ENCODE measurements at places on chromosomes 3 and 15.

- no peak for DNase-seq
These were observed 5.2 kb downstream of the SLC49A4 start for GRCh38 chr3:122800031-122800430.

DNA sequence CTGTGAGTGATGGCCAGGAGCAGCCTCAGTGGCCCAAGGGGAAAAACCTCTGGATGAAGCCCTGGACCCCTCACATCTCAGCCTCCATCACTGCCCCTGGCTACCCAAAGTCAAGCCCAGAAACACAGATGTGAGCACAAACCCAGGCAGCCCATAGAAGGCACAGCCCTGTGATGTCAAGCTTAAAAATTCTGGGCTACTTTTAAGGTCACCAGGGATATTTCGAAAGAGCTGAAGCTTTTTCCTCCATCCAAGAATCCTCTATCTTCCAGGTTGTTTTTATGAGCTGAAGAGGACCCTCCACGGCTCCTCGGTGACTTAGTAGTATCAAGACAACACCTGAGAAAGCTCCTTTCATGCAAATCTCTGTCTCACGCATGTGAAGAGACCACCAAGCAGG is 11.5 kb downstream of the LIPC start:
- DNase-seq: no peak

GRCh38 chr3:134373271-134374104 is 759 bp downstream of the AMOTL2 start:
- DNase-seq: peak; percentile 92

GRCh38 chr3:114376516-114377185 is 82.8 kb downstream of the TIGIT start:
- peak; percentile 29 for DNase-seq

- no peak for DNase-seq
These were observed 35.8 kb downstream of the MYO9A start for GRCh38 chr15:72082176-72082575.

- no peak for DNase-seq
These were observed 75.6 kb downstream of the BFSP2 start for GRCh38 chr3:133475245-133476010.

DNA sequence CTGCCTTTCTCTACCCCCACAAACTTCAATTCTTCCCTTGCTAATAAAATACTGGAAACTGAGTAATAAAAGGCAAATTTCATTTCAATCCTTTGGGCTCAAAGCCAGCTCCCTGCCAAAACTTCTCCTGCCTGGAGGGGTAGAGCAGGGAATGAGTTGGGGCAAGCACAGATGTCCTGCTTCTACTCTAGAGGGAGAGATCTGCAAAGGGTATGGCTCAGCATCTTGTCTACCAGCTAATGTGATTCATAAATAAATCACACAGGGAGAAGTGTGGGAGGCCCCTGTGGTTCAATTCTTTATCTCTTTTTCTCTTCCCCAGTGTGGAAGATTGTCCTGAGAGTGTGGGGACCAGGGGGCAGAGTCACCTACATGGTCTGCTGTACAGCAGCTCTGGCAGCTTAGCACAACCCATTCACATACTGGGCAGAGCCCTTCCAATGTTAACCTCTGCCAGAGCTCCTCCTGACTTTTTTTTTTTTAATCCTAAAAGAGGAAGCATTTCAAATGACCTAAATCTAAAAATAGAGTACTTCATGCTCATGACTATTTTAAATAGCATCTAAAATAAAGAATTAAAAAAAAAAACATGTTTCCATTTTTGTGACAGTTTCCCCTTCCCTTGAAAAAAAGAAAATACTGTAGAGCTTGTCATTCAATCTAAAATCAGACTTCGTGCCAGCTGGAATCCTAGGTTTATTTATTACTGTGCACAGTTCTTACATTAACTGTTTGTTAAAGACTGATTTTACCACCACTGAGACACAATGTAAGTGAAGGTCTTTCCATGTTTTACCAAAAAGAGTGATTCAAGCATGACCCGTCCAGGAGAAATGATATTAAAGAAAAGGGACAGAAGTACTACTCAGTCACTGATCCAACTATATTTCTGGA is 1083.7 kb upstream of the CFAP20DC start:
- DNase-seq: no peak

DNA sequence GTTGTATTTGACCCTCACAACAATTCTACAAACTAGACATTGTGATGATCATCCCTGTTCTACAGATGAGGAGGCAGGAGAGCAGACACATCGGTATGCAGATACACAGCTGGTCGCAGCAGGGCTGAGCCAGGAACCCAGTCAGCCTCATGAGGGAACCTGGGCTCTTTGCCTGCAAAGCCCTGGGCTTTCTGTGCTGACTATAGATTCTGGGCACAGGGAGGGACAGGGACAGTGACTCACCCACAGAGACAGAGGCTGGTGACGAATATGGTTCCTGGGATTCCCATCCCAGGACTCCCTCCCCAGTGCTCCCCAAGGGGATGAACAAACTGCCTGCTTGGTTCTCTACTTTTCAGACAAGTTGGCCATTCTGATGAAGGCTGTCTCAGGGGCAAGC is 3.8 kb upstream of the CAMP start:
- no peak for DNase-seq

DNA sequence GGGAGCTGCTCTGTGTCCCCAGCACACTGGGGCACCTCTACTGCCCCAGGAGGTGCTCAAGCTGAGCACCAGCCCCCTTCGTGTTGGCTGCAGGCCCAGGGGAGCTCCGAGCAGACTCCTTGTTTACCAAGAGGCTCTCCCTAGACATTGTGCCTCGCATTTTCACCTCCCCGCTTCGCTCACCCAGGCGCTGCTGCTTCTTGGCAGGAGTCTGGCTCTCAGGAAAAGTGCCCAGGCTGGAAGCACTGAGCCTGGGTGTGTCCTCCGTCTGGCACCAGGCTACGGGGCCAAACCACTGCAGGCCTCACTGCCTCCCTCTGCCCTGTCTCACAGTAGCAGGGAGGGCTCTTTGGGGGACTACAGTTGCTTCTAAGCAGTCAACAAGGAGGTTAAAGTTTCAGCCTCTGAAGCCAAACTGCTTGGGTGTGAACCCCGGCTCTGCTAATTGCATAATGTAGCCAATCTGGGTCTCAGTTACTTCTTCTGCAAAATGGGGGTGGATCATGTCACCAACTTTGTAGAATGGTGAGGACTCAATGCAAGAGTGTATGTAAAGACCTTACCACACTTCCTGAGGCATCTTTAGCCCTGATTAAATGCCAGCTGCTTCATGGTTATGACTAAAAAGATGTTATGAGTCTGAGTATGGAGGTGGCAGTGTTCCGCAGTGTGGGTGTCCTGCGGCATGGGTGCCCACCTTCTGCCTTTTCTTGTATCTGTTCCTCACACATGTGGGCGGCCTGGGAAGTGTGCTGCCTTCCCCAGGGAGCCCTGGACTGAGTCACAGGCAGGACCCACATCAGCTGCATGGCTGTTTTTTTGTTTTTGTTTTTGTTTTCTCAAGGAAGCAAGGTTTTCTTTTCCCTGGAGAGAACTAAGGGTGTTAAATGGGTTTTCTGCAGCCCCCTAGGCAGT is 88.9 kb downstream of the CLSTN2 start:
- DNase-seq: peak; percentile 14

DNA sequence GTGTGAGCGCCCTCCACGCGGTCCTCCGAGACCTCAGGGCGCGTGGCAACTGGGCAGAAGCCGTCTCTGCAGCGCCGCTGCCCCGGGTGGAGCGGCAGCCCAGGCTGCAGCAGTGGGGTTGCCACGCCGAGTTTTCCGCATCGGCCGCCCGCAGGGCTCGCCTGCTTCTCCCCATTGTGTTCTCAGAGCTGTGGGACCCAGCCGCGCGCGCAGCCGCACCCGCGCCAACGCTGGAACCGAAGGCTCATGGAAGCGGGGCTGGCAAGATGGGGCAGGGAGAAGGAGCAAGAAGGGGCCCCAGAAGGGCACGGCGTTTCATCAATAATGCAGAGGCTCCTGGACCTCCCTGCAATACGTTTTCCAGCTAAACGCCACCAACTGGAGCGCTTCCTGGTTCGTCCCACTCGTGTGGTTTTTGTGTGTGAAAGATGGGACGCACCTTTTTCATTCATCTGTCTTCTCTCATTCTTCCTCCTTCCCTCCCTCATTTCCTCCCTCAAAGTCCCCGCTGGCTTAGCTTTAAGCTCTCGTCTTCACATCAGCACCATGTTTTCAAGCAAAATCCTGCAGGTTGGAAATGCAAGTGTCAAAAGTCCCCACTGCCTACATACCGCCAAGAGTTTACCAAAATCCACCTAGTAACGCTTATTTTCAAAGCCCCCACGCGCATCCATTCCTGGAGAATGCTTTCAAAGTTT is 1.2 kb downstream of the ROBO1 start:
- DNase-seq: no peak

DNA sequence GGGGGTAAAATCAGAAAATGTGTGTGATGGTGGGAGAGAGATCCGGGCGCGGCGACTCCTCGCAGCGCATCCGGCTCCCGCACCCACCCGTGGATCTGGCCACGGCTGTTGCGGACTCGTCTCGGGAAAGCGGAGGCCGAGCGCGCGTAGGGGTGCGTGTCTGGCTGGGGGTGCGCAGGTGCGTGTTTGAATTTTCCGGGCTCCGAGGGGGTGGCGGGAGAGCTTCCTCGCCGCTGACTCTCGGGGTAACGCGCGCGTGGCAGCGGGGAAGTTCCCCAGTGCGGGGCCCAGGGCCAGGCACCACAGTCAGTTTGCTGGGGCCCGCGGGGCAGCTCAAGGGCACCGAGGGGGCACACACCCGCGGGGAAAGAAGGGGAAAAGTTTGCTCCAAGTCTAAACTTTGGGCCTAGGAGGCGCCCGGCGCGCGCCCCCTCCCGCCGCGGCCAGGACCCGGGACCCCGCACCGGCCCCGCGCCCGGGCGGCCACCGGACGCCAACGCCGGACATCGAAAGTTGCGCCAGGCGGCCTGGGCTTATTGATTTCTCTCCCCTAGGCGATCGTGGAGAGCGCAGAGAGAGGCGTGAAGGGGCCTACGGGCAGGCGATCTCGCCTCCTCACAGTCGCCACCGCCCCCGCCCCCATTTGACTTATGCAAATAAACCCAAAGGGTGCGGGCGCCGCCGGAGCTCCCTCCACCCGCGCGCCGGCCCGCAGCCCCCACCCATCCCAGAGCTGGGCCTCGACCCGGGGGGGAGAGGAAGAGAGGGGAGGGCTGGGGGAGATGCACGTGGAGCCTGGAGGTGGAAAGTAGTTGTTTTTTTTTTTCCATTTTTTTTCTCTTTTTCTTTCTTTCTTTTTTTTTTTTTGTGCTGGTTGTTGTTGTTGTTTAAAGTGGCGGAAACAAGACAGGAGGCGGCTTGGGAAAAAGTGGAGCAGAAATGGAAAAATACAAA is 639 bp downstream of the FOXP1 start:
- DNase-seq: peak; percentile 73

DNA sequence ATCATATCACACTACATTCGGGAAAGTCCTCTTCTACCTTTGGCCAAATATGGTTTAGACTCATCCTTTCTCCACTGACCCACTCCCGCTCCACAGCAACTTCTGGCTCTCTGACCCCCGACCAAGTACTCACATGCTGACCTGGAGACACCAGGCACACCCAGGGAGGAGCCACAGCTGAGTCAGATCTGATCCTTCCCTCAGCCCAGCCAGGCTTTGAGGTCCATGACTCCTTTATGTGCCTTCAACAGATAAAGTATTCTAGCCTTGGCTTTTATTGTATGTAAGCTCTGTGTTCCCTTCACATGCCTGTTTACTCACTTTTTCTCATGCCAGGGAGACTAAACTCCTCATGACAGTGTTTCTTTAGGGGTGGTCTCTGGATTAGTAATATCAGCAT is 166.9 kb upstream of the UMPS start:
- DNase-seq: peak; percentile 44

All from kidney tubule cell (primary cell).